ENCODE measurements at places on chromosomes 2 and 18. TPM values are rescaled to one million over a fixed set of nuclear protein-coding genes. Genes with fewer than 3 reads are reported as not detected.

Gene CHRNG
- not detected for polyA plus RNA-seq

Gene PDE11A
- polyA plus RNA-seq: 0.28 TPM

Gene ATOH8
- 8.9 TPM for polyA plus RNA-seq

Gene NLRC4
- 0.49 TPM for polyA plus RNA-seq

Gene STEAP3
- 9.8 TPM for polyA plus RNA-seq

Gene PIEZO2
- polyA plus RNA-seq: 0.38 TPM

Gene TNS1
- polyA plus RNA-seq: 93.7 TPM

Gene COL3A1
- polyA plus RNA-seq: 16.7 TPM

Gene ALKAL2
- polyA plus RNA-seq: 66.9 TPM

Gene LIPG
- 0.49 TPM for polyA plus RNA-seq

Gene CIAO1
- polyA plus RNA-seq: 40.0 TPM

Gene SIX2
- 3.6 TPM for polyA plus RNA-seq

Gene CDCA7
- polyA plus RNA-seq: 0.34 TPM

Gene ADAM23
- 0.11 TPM for polyA plus RNA-seq

Gene TBR1
- polyA plus RNA-seq: not detected

Gene LRP1B
- polyA plus RNA-seq: 0.08 TPM

Gene TTR
- 1,639 TPM for polyA plus RNA-seq

Gene CSRNP3
- polyA plus RNA-seq: 0.91 TPM

Gene UPP2
- polyA plus RNA-seq: not detected

Measured in pancreas (tissue), 10 donors.